ENCODE measurements at places on chromosomes 16 and 17.

DNA sequence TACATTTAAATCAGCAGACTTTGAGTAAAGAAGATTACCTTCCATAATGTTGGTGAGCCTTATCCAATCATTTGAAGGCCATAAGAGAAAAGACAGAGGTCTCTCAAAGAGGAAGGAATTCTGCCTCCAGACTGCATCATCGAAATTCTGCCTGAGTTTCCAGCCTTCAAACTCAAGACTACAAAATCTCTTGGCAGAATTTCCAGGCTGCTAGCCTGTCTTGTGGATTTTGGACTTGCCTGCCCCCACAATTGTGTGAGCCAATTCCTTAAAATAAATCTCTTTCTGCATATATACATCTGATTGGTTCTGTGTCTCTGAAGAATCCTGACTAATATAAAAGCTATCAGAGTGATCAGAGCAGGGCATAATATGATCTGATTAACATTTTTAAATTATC, 216.6 kb upstream of the CPHXL start:
- DNase-seq: no peak

- DNase-seq: no peak
These were observed 114.0 kb downstream of the ZNF778 start for GRCh38 chr16:89331371-89332109.

DNA sequence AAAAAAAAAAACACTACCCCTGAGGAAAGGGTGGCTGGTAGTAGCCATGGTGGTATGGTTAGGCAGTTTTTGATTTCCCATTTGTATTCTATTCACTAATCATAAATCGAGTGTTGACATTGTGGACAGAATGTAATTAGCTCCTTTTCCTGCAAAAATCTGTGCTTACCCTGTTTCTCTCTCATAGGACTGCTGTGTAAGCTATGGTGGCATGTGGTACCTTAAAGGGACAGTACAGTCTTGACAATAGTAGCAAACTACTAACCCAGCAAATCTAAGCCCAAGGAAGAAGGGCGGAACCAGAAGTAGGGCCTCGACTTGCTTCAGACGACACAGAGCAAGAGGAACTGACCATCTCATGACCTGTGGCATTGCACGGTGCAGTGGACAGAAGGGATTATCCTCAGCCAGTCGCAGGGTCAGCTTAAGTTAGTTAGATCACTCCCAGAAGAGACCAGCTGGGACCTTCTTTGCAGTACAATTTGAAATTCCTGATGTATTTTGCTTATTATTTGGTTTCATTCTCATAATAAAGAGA, 36.3 kb downstream of the POLR3E start:
- DNase-seq: peak; percentile 42

DNA sequence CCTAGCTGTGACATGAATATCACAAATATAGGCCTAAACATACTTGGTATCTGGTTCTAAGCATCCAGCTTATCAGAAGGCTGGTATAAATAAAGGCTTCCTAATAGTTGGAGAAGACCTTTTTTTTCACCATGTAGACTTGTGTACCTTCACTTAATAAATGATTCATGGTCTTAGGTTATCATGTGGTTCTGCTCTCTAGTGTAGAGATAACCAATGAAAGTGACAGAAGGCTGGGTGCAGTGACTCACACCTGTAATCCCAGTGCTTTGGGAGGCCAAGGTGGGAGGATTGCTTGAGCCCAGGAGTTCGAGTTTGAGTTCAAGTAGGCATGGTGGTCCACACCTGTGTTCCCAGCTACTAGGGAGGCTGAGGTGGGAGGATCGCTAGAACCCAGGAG, 3.1 kb downstream of the DDX19A start:
- DNase-seq: no peak

DNA sequence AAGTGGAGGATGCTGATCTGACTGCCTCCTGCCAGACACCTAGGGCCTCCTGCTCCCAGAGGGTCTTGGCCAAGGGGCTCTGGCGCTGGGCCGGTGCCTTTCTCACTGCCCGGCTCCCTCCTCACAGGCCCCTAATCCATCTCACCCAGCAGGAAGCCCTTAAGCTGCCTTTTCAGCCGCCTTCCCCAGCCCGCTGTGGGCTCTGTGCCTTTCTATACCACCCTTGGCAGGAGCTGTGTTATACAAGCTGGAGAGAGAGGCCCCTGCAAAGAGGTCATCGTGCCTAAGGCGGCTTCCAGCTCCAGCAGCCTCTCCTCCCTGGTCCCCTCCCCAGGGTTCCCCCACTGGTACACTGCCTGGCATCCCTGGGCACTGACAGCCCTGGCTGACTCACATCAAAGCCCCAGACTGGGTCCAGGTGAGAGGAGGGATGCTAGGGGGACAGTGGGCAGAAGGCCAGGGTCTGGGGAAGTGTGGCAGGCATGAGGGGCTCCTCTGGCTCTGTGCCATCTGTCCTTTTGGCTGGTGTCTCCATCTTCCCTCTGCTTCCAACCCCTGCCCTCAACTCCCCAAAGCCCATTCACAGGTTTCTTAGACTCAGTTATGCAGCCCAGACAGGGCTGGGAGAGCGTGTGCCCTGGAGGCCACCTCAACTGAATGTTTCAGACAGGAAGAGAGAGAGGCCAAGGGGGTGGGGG, 15.3 kb upstream of the FZD2 start:
- DNase-seq: no peak

DNA sequence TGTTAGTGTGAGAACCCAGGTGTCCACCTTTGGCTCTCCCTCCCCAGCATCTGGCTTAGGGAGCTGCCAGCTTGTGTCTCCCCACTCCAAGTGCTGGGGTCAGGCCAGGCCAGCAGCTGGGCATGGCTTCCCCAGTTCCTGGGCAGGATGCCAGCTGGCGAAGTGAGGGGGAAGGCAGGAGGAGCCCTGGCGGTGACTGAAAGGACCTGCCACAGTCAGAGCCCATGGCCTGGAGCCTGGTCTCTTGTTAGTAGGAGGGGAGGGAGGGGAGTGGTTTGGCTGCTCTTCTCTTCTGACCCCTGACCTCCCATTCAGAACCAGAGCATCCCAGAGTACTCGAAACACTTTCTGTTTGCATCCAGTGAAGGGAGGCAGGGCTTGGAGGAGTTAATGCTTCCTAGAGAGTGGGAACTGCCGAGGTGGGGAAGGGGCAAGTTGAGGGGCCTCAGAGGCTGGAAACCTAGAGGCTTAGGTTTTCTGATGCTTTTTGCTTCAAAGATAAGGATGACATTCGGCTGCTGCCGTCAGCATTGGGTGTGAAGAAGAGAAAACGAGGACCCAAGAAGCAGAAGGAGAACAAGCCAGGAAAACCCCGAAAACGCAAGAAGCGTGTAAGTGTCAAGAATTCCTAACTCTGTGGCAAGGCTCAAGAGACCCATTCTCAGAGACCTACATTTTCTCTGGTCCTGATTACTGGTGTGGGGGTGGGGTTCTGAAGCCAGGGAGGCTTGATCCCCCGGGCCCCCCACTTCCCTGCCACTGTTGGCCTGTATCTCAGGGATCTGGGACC, 772 bp downstream of the CHD3 start:
- peak; percentile 99 for DNase-seq

DNA sequence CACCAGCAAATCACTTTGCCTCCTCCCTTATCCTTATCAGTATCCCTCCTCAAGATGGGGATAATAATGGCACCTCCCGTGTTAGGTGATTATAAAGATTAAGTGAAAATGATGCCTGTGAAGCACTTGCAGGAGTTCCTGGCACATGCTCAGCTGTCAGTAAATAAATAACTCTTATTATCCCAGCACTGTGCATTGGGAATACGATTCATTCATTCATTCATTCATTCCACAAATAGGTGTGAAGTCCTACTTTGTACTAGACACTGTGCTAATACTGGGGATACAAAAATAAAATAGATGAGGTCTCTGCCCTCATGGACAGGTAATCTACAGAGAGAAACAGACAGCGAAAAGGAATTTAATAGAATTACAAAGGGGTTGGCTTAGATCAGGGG, 2.0 kb downstream of the XYLT2 start:
- no peak for DNase-seq

DNA sequence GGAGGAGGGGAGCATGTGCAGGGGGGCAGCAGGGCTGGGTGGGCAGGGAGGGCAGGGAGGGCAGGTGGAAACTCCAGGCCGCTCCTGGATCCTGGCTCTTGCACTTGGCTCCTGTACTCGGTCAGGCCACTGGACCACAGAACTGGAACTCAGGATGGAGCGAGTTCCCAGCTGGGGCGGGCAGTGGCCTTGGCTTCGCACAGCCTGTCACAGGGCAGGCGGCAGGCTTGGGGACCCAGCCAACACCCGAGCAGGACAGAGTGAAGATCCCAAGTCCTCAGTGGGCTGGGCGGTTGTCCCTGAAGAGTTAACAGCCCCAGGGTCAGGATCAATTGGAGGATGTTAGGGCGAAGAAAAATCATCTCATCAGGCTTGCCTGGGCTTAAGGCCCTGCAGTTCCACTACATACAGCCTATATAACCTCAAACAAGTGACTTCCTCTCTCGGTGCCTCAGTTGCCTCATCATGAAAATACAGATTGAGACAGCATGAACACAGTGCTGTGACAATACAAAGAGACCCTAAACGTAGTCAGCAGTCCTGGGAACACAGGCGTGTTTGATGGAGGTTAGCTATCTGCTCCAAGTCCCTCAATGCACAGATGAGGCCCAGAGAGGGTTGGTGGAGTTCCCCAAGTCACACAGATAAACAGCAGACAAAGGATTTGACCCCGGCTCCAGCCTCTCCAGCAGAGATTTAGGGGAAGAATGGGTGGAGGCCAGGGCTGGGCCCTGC, 21.9 kb downstream of the ZNF423 start:
- DNase-seq: peak; percentile 68

DNA sequence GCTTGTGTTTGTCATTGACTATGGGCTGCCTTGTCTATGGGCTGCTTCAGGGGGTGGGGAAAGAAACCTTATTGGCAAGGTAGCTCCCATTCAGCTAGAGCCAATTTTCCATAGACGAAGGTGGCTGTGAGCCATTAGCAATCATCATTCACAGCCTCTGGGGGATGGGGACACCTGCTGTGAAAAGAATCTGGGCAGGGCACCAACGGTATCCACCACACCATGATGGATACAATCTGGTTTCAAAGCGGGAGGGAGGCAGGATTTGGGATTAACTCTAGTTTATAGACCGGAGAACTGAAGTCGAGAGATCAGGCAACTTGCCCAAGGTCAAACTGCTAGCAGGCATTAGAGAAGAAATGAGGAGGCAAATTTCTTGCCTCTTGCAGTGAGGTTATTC, 182.3 kb downstream of the SHISA9 start:
- no peak for DNase-seq

GRCh38 chr16:2297506-2297860, 29.6 kb upstream of the RNPS1 start:
- DNase-seq: no peak
